ENCODE measurements at places on chromosomes 16 and 17.

DNA sequence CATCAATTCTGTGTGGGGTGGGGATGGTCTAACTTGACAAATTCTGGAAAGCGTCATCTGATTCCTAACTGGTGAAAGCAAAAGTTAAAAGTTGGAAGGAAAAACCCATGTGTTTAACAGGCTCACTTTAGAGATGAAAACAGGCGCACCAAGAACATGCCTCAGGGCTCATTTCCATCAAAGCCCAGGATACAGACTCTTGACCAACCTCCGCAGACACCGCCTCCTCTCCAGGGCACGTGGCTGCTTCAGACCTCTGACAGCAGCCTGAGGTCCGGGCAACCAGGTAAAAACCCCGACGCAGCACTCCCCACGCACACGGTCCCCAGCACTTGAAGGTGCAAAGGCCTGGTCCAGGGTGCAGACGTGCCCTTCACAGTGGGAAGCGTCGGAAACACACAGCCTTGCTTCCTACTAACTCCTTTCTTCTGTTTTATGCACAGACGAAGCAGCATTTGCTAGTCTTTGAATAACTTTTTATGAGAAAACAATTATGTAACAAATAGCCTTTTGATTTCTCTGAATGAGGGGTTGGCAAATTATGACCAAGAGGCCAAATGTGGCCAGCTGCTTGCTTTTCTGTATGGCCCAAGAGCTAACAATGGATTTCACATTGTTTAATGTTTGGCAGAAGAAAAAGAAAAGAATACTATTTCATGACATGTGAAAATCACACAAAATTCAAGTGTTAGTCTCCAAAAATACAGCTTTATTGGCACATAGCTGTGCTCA is 44.2 kb upstream of the TRAP1 start:
- no peak for DNase-seq

DNA sequence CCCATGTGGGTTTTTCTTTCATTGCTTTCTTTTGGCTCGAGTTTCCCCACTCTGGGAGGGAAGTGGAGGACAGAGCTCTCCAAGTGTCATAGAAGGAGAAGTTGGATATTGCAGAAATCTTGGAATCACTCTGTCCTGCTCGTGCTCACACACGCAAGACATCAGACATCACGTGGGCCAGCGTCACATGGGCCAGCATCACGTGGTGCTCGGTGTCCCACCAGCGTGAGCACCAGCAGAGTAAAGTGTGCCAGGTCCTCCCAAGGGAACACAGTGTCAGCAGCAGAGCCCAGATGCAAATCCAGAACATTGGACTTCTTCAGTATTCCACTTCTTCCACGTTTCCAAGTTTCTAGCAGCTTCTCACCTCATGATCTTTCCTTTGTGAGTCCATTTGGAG is 327.0 kb downstream of the FOXL1 start:
- DNase-seq, result no peak

DNA sequence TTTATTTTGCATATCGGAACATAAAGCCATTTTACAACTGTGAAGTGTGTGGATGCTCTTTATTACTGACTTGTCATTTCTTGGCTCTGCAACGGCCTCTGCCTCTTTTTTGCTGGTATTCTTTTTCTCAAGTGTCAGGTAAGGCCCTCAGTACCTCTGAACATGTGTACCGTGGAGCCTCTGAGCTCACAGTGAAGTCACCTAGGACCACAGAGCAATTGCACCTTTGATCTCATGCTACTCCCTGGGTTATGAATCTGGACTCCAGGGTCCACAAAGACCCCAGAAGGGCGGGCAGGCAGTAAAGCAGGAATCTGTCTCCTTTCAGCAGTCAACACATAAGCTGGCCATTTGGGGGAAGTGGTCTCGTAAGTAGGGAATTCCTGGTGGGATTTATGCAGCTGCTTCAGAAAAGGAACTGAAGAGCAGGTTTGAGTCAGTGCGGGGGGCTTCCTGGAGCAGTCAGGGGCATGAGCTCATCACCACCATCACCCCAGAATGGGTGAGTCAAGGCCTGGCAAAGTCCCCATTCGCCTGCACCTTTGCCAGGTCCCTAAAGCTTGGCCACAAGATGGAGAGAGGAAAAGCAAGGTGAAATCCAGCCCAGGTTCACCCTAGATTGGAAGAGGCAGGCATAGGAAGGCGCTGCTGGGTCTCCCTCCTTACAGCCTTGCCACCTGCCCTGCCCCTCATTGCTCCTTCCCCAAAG is 33.0 kb downstream of the TBX4 start:
- DNase-seq, result no peak

- DNase-seq, result no peak
These were observed 20.2 kb upstream of the ENGASE start for GRCh38 chr17:79054200-79054960.

GRCh38 chr17:13374203-13375143 is 227.3 kb downstream of the HS3ST3A1 start:
- DNase-seq, result no peak

DNA sequence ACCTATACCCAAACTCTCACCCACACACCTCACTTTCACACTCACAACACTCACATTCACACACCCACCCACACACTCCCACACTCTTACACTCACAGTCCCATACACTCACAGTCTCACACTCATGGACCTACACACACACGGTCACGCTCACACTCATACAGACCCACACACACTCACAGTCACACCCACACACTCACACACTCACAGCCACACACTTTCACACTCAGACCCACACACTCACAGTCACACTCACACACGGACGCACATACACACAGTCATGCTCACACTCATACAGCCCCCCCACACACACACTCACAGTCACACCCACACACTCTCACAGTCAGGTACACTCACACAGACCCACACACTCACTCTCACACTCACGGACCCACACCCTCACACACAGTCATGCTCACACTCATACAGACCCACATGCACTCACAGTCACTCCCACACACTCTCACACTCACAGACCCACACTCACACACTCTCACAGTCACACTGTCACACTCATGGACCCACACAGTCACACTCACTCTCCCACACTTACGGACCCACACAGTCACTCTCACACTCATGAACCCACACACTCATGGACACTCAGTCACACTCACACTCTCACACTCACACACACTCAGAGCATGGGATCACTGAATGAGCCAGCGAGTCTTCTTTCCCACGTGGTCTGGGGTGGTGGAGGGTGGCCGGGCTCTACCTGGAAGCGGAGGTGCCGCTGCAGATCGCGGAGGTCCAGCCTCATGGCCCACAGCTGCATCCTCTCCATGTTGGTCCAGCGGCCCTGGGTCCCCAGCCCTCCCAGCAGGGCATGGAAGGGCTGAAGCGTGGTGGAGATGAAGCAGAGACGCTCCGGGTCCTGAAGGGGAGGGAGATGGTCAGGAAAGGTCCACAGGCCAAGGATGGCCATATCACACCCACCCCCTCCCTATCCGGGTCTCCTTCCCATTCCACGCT is 5.1 kb downstream of the IL27 start:
- DNase-seq, result no peak

DNA sequence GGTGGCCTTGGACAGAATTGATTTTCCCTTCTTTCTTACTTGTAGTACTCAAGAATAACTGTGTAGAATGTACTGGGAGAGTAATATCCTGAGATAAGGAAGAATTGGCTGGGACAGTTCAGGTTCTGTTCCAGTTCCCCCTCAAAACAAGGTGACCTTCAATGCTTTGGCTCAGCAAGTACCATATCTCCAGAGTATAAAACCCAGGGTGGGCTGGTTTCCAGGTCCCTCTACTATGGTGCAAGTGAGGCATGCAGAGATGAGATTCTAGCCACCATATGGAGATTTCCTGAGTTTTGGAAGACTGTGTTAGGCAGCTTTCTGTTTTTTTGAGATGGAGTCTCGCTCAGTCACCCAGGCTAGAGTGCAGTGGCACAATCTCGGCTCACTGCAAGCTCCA is 18.1 kb upstream of the DLX3 start:
- no peak for DNase-seq

DNA sequence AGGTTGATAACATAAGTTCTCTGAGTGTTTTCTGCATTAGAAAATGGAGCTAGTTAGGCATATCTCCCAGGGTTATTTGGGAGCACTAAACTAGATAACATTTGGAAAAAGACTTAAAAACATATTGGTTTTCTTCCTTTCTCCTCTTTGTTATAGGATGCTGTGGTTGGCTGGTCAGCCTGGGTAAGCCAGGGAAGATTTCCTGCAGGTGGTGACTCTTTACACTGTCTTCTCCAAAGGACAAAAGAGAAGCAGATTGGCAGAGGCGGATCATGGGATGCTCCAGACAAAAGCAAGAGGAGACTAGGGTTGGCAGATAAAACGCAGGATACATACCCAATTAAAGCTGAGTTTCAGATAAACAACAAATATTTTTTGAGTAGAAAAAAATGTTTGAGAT is 6.2 kb upstream of the CRYBA1 start:
- DNase-seq, result no peak

GRCh38 chr16:50335196-50335958 is 33.4 kb downstream of the BRD7 start:
- no peak for DNase-seq

GRCh38 chr17:37568350-37569053 is 40.7 kb downstream of the SYNRG start:
- DNase-seq, result no peak
